ENCODE measurements at places on chromosomes 6 and 20.

DNA sequence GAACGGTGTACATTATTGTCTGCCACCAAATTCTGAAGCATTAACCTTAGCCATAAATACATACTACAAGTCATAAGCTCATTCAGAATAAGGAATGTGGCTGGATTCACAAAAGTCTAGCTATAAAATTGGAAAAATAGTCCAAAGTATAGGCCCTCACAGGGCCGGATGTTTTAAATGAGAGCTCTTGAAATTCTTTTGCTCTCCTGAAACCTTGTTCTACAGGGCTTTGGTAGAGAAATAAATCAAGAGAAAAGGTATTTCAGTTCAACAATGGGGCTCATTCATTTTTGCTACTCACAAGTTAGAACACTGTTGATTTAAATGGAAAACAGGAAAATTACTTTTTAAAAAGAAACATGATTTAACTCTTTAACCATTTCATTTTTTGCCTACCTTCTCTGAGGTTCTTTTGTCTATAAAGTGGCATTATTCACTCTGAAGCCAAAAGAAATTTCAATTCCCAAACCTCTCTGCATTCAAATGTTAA, 58.0 kb downstream of the PREP start:
- no peak for DNase-seq

GRCh38 chr20:61764471-61765025, 301.1 kb downstream of the TAF4 start:
- no peak for DNase-seq

GRCh38 chr6:149441740-149442139, 41.7 kb downstream of the SUMO4 start:
- no peak for DNase-seq

- DNase-seq: no peak
Observed at GRCh38 chr20:20573797-20574196, 138.6 kb downstream of the RALGAPA2 start.

- no peak for DNase-seq
Observed at GRCh38 chr6:5208057-5208456, 52.7 kb downstream of the LYRM4 start.

DNA sequence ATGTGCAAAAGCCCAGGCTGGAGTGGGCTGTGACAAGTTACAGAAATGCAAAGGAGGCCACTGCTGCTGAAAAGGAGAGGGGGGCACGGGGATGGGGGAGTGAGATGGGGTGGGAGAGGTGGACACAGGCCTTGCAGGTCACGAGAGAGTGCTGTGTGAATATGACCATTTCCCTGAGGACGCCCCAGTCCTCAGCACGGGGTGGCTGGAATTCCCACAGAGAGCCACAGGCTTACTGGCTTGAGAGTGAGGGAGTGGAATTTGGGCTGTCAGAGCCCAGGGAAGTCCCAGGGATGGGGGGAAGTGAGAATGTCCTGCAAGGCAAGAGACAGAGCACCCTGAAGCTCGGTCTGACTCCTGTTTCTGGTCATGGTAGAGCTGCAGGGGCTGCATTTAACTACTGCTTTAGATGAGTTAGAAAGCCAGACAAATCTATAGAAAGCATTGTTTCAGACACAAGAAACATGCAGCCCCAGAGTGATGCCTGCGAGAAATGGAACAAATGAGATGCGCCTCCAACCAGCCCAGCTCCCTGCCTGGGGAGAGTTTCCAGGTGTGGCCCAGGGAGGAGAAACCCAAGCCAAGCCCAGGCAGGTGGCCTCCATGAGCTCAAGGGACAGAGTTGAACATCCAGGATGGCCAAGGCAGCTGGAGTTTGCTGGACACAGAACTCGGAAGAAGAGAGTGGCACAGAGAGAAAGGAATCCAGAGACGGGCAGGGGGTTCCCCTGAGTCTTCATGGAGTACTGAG, 30.5 kb downstream of the NPEPL1 start:
- no peak for DNase-seq

DNA sequence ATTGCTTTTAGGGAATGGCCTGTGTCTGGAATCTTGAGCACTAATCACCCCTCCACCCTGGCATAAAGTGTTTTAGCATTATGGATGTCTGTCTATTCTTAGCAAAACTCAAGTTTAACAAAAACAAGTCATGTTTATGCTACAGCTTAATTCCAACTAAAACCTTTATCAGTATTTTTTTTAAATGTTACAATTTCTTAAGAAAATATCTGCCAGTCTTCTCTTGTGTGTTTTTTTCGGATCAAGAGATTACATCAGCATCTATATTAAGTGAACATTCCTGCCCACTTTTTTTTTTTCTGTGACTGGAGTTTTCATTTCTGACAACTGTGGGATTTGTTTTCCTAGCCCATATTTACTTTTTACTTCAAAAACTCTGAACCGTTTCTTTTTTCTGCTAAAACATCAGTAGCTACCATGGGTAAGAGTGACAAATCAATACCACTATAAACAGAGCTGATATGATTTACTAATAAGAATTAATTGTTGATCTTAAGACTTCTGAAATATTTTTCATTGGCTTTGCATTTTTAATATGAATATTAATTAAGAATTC, 94.3 kb downstream of the EDN1 start:
- no peak for DNase-seq

- DNase-seq: no peak
Observed at GRCh38 chr6:28490205-28490890, 25.2 kb downstream of the GPX6 start.

DNA sequence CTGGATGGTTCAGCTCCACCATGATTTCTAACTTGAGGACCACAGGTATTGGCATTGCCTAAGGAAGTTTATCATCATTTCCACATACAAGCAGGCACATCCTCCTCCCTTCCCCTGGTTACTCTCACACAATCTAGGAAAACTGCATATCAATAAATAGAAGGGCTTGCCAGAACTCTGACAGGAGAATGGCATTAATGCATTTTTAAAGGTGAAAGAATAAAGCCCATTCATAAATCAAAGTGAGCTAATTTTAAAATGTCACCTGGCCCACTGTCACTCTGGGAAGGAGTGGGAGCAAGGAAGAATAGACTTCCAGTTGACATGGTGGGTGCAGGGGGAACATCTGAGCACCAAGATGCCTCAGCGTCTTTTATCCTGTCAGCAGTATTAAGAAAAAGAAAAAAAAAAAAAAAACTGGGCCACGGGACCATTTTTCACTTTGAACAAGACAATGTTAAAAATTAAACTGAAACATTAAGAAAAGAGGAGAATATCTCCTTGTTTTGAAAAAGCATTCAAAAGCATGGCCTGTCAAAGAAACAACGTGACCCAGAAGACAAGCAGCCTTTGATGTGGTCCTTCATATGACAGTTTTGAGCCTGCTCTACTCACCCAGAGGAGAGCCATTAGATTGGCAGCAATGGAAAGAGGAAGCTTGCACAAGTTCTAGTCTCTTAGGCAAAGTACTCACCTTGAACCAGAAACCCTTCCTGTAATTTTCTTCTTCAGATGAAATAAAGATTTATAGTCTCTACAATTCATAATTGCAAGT, 39.3 kb upstream of the SMLR1 start:
- no peak for DNase-seq

DNA sequence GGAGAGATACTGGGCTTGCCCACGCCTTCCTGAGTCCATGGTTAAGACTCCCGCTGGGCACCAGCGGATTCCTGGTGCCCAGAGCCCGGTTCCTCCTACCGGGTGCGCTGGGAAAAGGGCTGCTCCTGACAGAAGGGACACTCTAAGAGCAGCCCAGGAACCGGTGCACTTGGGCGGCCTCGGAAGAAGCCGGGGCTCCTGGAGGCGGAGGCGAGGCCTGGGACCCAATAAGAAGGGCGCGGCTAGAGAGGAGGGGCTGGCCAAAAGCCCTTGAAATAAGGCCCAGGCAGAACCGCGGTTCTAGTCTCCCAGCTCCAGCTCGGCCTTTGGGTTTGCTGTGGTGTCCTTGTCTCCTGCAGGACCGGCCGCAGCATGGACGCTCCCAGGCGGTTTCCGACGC, at the start of gene KHDC3L:
Gene KHDC3L (plus strand): TSS at position 301 of the 400 bp plus-strand sequence. CDS start 72 bp downstream, at position 373.
- no peak for DNase-seq

DNA sequence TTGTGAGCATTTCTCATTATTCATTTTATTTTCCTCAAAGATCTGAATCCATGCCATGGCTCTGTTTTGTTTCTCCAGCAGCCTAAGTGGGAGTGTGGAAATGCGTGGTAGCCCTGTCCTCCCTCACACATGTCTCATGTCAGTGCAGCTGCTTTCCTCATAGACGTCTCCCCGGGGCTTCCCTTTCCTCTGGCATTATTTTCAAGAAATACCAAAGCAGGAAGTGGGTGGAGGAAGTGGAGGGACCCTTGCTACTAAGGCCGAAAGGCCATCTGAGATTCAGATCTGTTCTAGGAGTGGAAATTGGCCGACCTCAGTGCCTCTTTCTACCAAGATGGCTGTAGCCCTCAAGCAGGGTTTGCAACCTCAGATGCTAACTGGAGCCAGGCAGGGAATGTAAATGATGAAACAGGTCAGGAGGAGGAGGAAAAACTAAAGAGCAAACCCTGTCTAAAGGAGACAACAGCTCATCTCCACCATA, 420.9 kb upstream of the PLCB4 start:
- no peak for DNase-seq

DNA sequence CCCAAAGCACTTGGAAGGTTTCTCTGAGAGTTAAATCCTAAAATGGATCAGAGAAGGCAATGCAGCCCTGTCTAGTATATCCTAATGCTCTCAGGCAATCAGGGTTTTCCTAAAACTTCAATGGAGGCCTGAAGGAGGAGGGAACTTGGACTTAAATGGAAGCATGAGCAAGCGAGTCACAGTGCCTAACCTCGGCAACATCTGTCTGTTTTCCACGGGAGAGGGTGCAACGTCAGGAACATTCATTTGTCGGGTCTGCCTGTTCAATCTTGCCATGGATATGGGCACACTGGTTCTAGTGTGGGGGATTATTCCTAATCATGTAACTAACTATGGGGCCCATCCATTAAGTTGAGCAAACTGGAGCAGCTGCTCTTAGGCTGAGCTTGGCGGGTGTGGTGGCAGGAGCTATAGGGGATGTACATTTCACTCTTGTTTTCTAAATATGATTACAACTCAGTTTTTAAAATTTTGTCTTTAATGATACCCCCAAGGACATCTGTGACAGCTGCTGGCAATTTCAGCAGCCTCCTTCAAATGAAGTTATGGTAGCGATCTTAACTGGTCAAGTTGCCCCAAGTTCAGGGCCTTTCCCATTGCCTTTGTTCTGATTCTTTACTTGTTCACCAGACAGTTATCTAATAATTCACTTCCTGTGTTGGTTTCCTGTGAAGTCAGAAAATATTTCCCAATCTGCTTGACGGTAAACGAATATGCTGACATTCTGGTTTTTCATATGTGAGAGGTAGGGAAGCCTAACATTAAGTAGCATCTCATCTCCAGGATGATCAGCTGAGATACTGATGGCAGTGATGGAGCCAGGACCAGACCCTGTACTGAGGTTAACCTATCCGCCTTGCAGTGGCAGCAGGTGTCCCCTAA, 21.6 kb downstream of the DSE start:
- DNase-seq: peak; percentile 52

GRCh38 chr20:44309763-44310663, 989 bp downstream of the FITM2 start:
- DNase-seq: peak; percentile 3

DNA sequence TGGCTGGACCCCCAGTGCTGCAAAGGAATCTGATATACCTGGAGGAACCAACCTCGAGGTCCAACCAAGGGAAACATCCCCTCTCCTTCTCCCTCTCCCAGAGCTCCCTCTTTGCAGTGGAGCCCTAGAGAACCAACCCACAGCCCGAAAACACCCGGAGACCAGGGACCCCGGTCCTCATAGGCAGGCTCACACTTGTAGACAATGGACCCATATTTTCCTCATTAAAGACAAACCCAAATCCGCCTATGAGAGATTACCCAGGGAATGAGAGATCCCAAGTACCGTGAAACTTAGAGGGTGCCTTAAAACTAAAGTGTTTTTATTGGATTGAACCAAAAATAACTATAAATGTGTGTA, 9.6 kb upstream of the FOXF2 start:
- DNase-seq: no peak

- no peak for DNase-seq
Observed at GRCh38 chr20:20063941-20064702, 11.8 kb downstream of the CFAP61 start.
